Fibroblast of the conjunctiva (primary cell): ENCODE measurements at places on chromosomes 1 and 21.

GRCh38 chr1:83794384-83794783 lies 204.5 kb downstream of the TTLL7 start:
- DNase-seq, result no peak

GRCh38 chr1:32393832-32394140 lies 455 bp downstream of the BSDC1 start:
- no peak for DNase-seq

DNA sequence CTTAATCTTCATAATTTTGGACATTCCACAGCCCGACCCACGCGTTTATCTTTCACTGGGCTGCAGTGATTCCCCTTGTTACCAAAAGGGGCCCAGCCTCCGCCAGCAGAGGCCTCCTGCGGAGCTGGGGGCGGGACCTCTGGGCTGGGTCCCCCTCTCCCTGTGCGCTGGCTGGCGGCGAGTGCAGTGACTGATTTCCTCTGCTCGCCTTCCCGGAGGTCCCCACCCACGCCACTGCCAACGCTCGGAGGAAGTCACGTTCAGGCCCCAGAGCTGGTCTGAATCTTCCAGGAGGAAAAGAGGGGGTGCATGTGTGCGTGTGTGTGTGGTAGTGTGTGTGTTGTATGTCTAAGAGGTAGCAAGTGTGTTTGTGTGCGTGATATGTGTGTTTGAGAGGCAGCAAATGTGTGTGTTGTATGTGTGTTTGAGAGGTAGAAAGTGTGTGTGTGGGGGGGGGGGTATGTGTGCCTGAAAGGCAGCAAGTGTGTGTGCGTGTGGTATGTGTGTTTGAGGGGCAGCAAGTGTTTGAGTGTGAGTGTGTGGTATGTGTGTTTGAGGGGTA lies 35.0 kb upstream of the JAK1 start:
- DNase-seq, result no peak

DNA sequence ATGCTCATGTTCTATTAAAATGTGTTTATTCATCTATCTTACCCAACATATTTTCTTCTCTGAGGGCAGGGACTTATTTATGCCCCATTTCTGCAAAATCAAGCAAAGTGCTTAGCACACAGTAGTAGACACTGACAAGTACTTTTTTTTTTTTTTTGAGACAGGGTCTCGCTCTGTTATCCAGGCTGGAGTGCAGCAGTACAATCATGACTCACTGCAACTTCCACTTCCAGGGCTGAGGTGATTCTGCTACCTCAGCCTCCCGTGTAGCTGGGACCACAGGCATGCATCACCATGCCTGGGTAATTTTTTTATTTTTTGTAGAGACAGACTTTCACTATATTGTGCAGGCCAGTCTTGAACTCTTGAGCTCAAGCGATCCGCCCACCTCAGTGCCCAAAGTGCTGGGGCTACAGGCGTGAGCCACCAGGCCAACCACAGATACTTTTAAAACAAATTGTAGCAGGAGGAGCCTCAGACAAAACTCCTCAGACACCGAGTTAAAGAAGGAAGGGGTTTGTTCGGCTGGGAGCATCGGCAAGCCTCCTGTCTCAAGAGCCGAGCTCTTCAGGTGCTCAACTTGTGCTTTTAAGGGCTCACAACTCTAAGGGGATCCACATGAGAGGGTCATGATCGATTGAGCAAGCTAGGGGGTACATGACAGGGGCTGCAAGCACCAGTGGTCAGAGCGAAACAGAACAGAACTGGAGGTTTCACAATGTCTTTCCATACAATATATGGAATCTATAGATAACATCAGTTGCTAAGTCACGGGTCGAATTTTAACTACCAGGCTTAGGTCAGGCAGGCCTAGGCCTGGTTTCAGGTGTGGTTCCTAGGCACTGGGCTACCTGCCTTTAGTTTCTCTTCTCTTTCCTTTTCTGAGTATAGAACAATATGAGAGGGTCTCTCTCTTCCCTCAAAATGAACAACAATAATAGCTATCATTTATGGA lies 5.7 kb upstream of the TMEM167B start:
- no peak for DNase-seq

- DNase-seq, result no peak
Measured at GRCh38 chr1:15207829-15208429, 39.1 kb upstream of the FHAD1 start.
